Activated CD4-positive, alpha-beta T cell treated with anti-CD3 and anti-CD28 coated beads, Interleukin-2, amount 50 U/mL, for 1 hour (primary cell): ENCODE measurements at places on chromosomes 5 and 9.

DNA sequence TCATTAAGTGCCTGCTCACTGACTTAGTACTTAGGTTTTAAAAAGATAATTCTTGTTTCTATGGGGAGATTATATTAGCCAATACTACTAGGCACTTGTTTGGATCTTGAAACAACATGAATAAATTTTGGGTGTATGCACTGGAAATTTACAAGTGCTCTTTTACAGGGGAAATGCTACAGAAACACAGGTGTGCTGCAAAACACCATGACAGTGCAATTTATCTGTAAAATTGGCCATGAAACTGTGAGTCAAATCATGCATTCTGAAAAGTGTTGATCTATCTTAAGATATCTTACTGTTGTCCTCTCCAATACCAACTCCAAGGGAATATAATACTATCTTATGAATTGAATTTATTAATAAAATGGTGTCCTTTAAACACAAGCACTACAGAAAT lies 12.1 kb upstream of the PCDHB1 start:
- no peak for DNase-seq

DNA sequence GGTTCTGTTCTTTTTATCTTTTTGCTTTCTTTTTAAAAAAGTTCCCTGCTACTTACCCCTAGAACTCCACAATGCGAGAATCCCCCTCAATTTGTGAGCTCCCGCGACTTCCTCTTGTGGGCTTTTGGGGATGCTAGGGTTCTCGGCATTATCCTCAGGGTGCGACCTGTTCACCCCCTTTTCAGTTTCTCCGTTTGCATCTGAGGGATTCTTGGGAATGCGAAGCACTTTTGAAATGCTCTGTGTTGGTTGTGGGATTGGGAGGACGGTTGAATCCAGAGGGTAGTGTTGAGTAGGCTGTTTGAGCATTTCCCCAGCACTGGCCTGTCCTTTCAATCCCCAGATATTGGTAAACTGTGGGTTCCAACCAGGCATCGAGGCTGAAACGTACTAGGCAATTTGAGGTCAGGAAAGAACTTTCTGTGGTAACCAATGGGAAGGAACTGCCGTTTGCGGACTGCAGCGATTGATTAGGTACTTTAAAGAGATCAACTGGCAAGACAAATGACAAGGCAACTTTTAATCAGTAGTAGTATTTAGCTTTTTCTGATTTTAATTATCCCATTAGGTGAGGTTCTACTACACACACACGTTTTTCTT lies 415 bp downstream of the XRCC4 start:
- no peak for DNase-seq

- no peak for DNase-seq
Observed at GRCh38 chr5:61534481-61535267, 202.6 kb downstream of the ZSWIM6 start.

GRCh38 chr5:134413046-134413445 lies 1.4 kb upstream of the CDKN2AIPNL start:
- DNase-seq = no peak

DNA sequence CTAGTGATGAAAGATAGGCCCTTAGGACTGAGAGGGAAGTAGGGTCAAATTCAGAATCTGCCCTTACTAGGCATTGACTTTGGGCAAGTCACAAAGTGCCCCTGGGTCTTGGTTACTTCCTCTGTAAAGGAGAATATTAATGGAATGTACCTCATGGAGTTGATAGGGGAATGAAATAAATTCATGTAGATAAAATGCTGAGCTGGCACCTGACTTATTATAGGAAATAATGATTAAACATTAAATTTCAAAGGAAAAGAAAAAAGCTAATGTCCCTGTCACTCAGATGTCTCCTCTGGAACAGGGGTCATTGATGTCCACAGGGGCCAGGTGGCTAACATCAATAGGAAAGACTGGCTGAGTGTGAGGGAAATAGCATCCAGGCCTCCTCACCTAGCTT lies 321.4 kb downstream of the TRIM32 start:
- DNase-seq = no peak

- no peak for DNase-seq
Observed at GRCh38 chr9:6557883-6558616, 87.5 kb downstream of the GLDC start.

- DNase-seq = no peak
Observed at GRCh38 chr9:37325778-37326177, 96.7 kb upstream of the GRHPR start.

GRCh38 chr9:76453785-76454184 lies 5.2 kb upstream of the GCNT1 start:
- DNase-seq = no peak

DNA sequence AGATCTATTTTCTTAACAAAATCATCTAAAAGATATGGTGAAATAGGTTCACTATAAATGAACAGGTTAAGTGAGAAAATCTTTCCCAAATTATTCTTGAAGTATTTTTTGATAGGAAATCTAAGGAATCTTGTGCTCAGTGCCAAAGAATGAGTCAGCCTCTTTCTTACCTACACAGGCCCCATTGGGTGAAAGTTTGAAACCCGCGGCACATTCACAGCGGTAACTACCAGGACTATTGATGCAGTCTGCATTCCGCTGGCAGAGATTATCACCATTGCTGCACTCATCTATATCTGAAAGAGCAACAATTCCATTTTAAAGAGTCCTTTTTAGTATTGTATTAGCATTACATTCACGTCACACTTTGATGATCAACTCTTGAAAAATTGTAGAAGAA lies 221.8 kb downstream of the SLC12A2 start:
- no peak for DNase-seq

- DNase-seq = no peak
Observed at GRCh38 chr9:130451509-130452388, 7.0 kb downstream of the ASS1 start.

DNA sequence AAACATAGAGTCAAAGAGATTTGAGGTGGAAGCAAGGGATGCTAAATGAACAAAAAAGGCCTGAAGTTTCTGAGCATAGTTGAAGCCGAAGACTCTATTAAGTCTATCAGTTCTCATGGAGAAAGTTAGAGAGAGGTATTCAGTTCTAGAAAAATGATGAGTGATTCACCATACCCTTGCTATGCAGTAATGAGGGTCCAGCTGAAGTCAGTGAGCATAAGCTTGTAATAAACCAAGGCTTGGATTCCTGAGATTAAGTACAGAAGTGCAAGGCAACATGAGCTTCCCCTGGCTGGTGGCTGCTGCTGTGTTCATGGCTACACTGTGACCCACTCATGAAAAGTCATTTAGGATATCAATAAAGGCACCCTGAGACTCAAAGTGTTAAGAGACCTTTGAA lies 129.7 kb upstream of the MTAP start:
- DNase-seq = no peak

DNA sequence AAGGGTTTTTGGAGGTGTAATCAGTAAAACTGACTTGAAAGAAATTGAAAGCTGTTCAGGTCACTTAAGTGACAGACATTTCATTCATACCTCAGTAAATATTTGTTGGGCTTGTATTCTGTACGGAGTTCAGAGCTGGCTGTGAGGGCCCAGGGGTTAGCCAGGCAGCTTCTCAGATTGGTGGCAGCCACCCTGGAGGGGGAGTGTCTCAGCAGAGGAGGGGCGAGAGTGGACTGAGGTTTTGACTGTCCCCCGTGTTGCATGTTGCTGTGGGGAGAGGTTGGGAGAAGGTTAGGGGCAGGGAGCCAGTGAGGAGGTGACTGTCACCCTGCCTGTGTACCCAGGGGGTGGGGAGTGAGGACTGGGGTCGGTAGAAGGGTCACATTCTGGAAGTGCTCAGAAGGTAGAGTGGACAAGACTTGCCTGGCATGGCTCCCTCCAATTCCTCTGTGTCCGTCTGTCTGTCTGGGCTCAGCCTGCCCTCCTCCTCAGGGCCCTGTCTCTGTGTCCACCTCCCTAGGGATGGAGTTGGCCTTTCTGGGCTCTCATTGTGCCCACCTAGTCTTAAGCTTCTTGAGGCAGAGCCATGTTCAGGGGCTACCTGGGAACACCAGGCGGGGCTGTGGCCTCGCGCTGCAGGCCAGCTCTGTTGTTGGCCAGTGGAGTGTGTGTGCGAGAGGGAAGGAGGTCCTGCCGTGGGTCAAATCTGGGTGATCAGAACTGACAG lies 4.4 kb downstream of the PHF2 start:
- DNase-seq = no peak

DNA sequence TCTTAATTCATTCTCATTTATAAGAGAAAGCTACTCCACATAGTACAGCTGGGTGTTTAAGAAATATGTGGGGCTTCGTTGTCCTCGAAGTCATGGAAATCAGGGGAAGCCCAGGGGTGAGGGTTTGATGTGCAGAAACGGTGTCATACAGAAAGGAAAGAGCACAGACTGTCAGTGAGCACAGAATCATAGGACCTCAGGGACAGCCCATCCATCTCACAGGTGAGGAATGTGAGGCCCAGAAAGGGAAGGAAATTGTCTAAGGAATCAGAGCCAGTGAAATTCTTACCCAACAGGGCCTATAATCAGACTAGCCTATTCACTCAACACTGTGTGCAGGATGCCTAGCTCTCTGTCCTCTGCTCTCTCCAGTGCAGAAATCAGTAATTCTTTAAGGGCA lies 535.6 kb downstream of the SPOCK1 start:
- no peak for DNase-seq

DNA sequence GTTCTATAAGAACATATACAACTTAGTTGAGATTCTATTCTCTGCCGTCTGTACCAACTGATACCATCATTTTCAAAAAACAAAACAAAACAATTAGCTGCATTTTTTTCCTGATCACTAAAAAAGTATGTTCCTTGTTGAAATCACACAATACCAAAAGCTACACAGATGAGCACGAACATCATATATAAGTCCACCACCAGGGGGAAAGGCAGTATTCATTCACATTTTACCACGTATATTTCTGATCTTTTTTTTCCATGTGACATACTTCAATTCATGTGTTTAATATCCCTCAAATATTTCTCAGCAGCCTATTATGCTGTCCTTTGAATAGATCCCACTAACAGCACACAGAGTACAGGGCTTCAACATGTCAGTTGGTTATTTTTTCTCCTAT lies 40.6 kb downstream of the IRX2 start:
- no peak for DNase-seq

- no peak for DNase-seq
Observed at GRCh38 chr9:98288881-98289280, 33.4 kb upstream of the TBC1D2 start.

GRCh38 chr5:17257705-17258273 lies 40.4 kb downstream of the BASP1 start:
- DNase-seq = no peak

DNA sequence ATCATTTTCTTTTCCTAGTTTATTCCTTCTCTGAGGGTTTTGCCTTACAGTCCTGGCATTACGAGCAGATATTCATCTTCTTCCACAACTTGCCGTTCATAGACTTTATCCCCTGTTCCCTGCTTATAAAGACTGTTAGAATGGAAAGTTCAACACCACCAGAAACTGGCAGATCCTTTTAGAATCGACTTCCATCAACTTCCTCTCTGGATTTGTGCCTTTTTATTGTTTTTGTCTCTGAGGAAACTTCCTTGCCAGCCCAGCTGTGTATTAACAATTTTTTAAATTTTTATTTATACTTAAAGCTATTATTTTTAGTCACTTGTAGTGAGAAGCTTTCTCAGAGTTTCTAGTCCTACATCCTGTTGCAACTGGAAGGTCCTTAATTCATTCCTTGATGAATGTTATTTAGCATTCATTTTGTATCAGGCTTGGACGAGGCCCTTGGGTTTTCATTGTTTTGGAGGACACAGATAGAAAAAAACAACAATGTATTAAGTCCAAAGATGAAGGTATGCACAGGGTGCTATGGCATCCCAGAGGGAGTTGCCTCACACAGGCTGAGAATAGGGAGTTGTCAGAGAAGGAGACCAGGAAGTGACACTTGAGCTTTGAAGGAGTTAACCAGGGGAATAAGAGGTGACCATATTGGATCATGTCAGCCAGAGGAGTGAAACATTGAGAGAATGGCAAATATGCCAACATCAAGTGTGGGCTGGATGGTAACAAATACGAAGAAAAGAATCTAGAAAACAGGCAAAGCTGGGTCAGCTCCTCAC lies 81.3 kb downstream of the ADAMTSL1 start:
- DNase-seq = no peak

GRCh38 chr5:57842364-57843058 lies 359.9 kb upstream of the ACTBL2 start:
- no peak for DNase-seq

DNA sequence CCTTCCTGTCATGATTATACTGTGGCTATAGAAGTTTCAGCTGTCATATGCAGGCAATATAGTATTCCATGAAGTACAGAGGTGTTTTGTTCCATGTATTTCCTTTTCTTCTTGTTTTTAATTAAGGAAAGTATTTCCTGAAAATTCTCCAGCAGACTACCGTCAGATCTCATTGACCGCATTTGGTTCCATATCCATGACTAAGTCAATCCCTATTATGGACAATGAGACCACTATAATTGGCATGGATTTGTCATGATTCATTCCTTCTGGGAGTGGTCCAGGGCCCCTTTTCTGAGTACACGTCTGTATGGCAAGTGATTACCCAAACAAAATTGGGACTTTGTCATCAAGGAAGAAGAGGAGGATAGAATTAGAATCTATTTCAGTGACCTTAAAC lies 283.2 kb upstream of the CLINT1 start:
- no peak for DNase-seq

DNA sequence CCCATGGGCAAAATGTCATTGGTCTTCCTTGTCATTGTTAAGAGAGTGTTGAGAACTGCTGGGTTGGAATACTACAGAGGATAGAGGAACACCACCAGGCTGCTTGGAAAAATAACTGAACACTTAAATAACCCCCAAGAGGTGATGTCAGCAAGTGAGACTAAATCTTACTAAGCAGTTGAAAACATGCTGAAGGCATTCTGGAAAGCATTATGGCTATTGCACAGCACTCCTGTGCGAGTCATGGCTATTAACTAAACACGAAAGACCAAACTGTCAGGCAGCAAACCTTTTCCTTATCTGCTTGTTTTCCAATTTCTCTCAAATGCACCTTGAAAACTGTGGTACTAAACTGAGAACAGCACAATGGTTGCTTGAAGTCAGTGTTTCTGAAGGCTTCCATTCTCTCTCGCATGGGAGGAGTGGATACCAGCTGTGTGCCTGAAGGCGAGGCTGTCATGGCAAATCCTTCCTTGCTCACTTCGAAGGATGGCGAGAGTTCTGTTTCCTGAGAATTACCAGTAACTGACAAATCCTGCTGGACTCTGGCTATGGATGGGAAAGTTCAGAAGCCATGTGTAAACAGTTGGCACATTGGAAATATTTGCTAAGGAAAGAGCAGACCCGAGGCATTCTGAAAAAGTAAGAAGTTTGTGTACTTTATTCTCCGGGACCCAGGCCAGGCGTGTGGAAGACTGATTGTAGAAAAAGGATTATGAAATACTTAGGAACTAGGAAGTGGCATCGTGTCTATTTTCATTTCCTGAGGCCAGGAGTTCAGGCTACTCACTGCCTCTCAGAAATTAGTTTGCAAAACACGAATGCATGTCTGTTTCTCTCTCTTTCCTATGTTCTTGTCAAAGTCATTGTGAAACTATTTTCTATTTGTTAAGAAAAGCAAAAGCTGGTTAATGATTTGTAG lies 182.1 kb downstream of the DMRT2 start:
- DNase-seq = no peak

- DNase-seq = no peak
Observed at GRCh38 chr9:16064771-16065170, 511.9 kb downstream of the CCDC171 start.

- no peak for DNase-seq
Observed at GRCh38 chr5:154780128-154780527, 25.0 kb downstream of the LARP1 start.

GRCh38 chr9:98010445-98010844 lies 27.3 kb downstream of the ANP32B start:
- no peak for DNase-seq

- no peak for DNase-seq
Observed at GRCh38 chr9:107559494-107560086, 70.0 kb upstream of the KLF4 start.
